ENCODE measurements at places on chromosomes 1 and 21.

DNA sequence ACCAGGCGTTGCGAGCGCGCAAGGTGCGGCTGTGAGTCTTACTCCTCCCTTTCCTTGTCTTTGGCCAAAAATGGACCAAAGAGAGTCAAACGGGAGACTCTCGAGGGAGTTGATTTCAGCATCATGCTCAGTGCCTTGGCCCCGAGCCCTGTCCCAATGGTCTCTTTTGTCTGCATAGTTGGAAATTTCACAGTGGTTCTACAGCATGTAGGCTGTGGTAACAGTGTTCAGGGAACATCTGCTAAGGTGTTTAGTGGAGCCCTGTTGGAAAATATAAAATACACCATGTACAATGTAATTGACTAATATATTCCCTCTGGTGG is 2.7 kb downstream of the CACNA1E start:
- DNase-seq: no peak

- no peak for DNase-seq
These were observed 27.1 kb upstream of the HAO2 start for GRCh38 chr1:119341372-119341947.

GRCh38 chr1:168031198-168031597 is 94.3 kb upstream of the MPC2 start:
- DNase-seq: no peak

DNA sequence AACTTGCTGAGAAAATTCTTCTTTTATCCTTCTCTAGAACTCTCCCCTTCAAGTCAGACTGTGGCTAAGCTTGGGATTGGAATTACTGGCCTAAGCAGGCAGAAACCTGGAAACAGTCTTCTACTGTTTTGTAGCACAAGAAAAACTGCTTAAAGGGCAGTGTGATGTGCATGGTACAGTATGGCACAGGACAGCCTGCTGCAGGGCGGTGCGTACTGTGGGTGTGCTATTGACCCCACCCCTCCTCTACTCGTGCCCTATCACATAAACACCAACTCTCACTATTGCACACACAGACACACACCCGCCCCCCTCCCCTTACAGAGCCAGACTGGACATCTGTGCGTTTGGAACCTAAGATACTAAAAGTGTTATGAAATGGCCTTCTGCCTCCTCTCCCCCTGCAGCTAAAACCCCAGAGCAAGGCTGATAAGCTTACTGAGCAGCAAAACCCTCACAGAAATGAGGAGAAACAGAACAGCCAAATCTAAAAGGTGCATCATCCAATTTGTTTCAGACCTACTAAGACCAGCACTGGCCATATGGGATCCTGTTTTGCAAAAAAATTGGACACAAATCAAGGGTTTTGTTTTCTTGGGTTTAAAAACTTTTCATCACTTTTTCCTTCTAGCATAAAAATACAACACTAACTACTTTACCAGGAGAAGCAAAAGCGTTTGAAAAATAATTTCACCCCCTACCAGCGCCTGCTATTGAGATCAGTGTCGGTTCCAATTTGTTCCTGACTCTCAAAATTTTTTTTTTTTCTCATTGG is 355.8 kb upstream of the LYPLAL1 start:
- DNase-seq: no peak

GRCh38 chr1:36561361-36561724 is 78.6 kb upstream of the CSF3R start:
- no peak for DNase-seq

- no peak for DNase-seq
These were observed 205.9 kb upstream of the DPYD start for GRCh38 chr1:98126740-98127139.

DNA sequence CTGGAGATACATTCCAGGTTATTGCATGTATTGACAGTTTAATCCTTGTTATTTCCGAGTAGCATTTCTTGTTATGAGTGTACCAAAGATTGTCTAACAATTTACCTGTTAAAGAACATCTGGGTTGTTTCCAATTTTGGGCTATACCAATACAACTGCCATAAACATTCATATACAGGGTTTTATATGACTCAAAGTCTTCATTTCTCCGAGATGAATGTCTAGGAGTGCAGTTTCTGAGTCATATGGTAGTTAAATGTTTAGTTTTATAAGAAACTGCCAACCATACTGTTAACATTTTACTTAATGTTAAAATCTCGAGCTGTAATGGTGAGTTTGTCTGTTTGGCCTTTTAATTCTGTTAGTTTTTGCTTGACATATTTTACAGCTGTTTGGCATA is 10.0 kb downstream of the RAB4A start:
- no peak for DNase-seq

GRCh38 chr1:20343149-20343937 is 52.7 kb downstream of the VWA5B1 start:
- no peak for DNase-seq

Measured in esophagus squamous epithelium (tissue), 5 donors.